ENCODE measurements at places on chromosomes 3 and 15. TPM values are rescaled to one million over a fixed set of nuclear protein-coding genes. Genes with fewer than 3 reads are reported as not detected.

The TGM4 gene
- total RNA-seq = not detected

The CPOX gene
- total RNA-seq = 36.0 TPM

The AVEN gene
- 25.3 TPM for total RNA-seq

The ISLR gene
- total RNA-seq = not detected

The IL20RB gene
- total RNA-seq = 0.14 TPM

The SPATA12 gene
- 0.43 TPM for total RNA-seq

The GRAMD1C gene
- 1.6 TPM for total RNA-seq

The CADM2 gene
- total RNA-seq = not detected

The COL7A1 gene
- 47.5 TPM for total RNA-seq

The NEIL1 gene
- total RNA-seq = 5.5 TPM

The KLHL40 gene
- not detected for total RNA-seq

The STRIT1 gene
- total RNA-seq = not detected

The RNF7 gene
- total RNA-seq = 115 TPM
